Kidney tubule cell (primary cell): ENCODE measurements at places on chromosomes 5 and 9.

GRCh38 chr9:137030538-137031527 lies 1.1 kb downstream of the FUT7 start:
- DNase-seq = no peak

DNA sequence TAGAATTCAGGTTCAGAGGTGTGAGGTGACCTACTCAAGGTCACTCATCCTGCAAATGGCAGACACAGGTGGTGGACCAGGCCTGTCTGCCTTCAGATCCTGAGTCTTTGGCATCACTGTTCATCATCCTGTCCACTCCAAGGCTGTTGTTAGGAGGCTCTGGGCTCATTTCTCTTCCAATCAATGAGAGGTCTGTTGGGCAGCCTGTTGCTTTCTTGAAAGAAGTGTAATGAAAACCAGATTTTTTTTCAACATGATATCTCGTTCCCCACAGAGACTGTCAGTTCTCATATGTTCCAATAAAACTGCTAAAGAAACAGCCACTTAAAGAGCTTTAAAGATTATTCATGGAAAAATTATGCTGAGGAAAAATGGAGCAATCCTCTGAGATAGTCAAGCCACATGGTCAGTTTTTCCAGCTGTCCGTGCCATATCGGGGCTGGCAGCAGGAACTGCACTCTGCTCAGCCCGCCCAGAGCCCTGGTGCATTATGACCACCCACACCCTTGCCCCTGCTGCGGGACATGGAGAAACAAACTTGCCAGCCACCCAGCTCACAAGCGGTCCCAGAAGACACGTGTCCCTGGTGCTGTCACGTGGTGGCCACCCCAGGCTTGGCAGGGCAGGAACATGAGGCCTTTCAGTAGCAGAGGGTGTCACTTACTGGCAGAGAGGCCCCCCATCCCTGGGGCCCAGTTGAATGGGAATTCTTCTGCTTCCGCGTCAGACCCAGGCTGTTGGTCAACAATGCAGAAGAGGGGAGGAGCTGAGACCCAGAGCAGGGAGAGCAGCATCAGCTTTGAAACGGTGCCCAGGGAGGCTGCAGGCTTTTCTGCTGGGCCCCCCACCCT lies 63.7 kb upstream of the ANGPTL2 start:
- no peak for DNase-seq

DNA sequence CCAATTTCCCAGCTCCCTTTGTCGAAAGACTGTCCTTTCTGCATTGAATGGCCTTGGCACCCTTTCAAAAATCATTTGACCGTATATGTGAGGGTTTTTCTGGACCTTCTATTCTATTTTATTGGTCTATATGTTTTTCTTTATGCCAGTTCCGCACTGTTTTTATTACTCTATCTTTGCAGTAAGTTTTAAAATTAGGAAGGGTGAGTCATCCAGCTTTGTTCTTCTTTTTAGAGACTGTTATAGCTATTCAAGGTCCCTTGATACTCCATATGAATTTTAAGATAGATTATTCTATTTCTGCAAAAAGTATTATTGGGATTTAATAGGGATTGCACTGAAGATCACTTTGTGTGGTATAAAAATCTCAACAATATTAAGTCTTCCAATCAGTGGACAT lies 44.2 kb upstream of the STARD4 start:
- no peak for DNase-seq

- no peak for DNase-seq
Observed at GRCh38 chr9:111412280-111412679, 71.9 kb downstream of the ECPAS start.

DNA sequence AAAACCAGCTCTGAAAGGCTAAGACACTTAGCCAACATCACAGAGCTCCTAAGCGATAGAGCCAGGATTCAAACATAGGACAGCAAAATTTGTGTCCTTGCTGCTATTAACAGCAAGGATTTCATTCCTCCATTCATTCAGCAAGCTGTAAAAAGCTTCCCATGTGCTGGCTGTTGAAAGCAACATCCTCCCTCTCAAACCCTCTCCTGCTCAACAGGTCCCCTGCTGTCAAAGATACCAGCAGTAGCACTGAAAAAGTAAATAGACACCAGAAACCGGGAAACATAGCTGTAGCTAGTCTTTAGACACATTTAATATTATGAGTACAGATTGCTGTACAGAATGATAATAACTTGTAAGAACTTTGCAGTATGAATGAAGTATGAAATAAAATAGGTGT lies 52.6 kb upstream of the ADAMTSL1 start:
- DNase-seq = no peak

DNA sequence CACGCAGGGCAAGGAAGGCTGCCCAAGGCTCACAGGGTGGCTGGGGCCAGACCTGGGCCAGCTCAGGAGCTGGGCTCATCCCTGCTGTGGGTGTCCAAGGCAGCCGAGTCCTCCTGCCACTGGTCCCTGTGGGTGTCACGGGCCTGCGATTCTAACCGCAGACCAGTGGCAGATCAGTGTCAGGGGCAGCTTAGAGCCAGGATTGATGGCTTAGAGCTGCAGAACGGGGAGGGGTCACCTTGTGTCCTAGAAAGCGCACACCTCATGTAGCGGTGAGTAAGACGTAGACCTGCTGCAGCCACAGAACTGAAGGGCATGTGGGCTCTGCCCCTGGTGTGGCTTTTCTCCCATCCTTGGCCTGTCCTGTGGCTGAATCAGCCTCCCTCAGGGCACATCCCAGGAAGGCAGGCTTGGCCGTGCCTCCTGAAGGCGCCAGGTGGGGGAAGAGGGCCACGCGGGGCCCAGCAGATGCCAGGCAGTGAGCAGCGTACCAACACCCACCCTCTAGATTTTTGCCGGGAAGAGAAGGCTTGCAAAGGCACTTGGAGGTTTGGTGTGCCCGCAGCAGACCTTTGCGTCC lies 78.3 kb upstream of the FCN2 start:
- DNase-seq = no peak
